Mucosa of gallbladder (tissue), 1 donor: ENCODE measurements at places on chromosomes 2 and 18.
A peak's percentile ranks its signal among the peaks of the same experiment; 100 is the strongest.

- no peak for DNase-seq
Observed at GRCh38 chr2:145185696-145186095, 665.8 kb upstream of the ZEB2 start.

DNA sequence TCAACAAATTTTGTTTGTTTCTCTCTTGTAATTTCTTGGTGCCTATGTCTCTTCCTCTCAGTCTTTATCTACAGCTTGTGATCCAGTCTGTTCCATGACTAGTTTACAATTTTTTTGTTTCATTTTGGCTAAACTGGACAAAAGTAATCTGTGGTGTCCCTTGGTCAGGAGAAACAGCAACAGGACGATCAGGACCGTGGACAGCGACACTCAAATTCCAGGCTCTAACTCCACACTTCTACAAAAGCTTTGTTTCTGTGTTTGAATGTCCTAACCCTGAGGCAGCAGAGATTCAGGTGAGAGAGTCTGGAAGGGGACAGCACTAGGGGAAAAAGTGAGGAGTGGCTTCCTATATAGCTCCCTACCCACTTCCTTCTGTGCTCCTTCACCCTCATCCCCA, 593.3 kb upstream of the FANCL start:
- DNase-seq, result peak; percentile 14

- no peak for DNase-seq
Observed at GRCh38 chr2:232900811-232901735, 31.0 kb downstream of the SNORC start.

DNA sequence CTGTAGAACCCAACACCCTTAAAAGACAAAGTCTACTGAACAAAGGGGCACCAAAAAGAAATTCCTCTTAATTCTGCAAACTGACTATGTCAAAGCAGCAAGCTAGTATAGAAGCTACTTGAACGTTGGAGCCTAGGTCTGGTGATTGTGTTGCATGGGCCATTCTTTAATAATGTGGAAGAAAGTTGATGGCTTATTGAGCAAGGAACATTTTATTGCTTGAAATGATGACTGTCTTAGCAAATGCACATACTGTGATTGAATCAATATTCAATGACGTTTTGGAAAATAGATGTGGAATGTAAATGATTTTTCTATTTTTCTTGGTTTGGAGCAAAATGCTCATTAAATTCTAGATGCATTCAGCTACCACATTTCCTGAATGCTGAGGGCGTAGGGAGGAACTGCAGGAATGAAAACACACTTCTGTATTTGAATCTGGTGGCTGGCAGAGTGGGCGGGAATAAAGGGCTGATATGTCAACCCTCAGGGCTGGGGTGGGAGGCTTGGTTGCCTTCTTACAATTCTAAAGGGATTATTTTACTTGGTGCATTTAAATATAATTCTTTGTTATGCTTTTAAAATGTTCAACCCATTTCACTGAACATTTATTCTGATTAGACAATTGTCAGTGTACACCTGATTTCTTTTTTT, 26.5 kb downstream of the MYO3B start:
- no peak for DNase-seq

DNA sequence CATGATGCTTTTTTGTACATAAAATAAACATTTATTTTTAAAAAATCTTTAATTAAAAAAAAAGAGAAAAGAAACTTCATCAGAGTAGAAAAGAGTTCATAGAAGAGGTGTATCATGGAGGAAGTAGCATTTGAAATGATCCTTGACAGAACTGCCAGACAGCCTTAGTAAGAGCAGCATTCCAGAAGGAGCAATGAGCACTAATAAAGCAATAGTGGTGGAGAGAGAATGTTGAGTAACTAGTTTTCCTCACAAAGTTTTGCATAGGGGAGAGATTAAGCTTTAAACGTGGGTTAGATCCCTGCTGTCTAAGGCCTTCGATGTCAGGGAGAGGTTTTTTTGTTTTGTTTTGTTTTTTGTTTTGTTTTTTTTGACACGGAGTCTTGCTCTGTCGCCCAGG, 29.8 kb upstream of the METTL21A start:
- no peak for DNase-seq

- no peak for DNase-seq
Observed at GRCh38 chr2:219122202-219122980, 38.2 kb downstream of the NHEJ1 start.

DNA sequence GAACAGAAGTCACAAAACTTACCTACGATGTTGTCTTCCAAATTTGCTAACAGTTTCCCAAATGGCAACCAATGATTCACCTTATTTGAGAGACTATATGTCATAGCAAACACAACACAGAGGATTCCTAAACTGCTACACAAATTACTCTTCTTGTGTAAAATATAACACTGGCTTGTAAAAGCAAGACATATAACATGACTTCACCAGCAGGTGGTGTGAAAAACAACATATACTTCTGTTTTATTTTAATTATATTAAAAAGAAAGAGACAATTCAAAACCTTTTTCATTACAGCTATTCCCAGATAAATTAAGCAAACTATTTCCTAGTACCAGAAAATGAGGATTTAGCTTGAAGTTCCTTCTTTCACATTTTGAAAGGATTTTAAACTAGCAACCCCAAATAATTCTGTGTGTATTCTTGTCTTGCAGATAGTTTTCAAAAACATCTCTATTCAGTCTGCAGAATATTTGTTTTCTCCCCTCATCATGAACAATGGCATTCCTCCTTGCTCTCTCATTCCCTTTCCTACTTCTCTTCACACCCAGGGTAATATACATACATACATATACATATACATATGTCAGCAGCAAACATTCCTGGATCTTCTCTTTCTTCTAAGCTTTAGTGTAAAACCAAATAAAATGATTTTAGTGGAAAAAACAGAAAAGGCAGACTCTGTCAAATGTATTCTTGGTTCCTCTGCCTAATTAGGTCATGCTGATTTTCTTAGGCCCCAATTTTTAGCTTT, 62.1 kb downstream of the SCN3A start:
- no peak for DNase-seq

DNA sequence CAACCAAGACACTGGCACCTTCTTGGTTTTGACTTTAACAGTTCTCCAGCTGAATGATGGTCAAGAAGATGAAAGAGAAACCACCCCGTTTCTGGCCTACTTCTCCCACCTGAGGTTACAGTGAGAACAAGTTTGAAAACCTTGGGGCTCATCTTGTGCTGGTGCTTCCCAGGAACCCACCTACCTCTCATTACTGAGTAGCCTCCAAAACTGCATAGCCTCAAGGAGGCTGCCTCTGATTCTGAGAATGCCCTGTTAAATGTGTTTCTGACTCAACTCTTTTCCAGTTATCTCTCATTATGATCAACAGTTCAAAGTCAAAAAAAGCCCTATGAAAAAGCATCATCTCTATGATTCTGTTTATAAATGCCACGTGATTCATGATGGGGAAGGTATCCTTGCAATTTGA, 121.9 kb downstream of the CACNB4 start:
- DNase-seq, result no peak

DNA sequence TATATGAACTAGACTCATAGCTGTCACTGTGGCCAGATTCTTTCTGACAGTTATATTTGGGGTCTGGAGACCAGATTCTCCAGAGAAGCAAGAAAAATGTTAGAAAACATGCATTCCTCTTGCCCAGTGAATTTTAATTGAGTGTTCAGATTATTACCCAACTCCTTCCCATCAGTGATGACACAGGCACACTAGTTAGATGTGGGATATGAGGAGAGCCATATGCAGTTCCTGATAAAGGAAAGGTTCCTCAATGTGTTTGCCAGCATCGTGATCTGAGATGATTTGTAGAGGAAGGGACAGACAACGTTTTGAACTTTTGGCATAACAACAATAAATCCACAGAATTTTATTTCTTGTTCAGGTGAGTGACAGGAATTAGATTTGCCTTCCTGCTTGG, 308.6 kb downstream of the PIEZO2 start:
- no peak for DNase-seq

GRCh38 chr2:65371074-65371434, 61.3 kb downstream of the SPRED2 start:
- no peak for DNase-seq
